ENCODE measurements at places on chromosomes 2 and 18.
A peak's percentile ranks its signal among the peaks of the same experiment; 100 is the strongest.

DNA sequence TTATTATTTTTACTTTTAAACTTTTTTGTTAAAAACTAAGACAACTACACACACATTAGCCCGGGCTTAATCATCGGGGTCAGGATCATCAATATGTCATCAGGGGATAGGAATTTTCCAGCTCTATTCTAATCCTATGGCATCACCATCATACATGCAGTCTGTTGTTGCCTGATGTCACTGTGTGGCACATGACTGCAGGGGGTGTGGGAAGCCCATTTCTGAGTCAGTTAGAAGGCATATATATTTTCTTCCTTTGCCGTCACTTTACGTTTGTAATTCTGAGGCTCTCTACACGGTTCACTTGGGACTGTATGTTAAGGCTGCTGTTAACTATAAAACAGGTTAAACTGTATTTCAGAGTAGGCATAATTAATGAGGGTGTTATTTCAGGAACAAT is 144.4 kb upstream of the ITGA6 start:
- peak; percentile 64 for DNase-seq

DNA sequence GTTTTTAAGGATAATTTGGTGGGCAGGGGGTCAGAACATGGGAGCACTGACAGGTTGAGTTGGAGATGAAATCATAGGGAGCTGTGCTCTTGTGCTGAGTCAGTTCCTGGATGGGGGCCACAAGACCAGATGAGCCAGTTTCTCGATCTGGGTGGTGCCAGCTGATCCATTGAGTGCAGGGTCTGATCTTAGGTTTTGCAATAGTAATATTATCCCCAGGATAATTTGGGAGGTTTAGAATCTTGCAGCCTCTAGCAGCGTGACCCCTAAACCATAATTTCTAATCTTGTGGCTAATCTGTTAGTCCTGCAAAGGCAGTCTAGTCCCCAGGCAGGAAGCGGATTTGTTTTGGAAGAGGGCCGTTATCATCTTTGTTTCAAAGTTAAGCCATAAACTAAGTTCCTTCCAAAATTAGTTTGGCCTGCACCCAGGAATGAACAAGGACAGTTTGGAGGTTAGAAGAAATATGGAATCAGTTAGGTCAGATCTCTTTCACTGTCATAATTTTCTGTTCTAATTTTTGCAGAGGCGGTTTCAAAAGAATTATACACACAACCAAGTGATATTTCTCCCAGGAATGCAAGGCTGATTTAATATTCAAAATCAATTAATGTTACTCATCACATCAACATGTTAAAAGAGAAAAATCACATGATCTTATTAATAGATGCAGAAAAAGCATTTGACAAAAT is 23.0 kb downstream of the DBI start:
- no peak for DNase-seq

GRCh38 chr2:64153811-64154210 is 9.6 kb upstream of the PELI1 start:
- DNase-seq: no peak

- no peak for DNase-seq
These were observed 155.6 kb upstream of the PIEZO2 start for GRCh38 chr18:11304928-11305327.

DNA sequence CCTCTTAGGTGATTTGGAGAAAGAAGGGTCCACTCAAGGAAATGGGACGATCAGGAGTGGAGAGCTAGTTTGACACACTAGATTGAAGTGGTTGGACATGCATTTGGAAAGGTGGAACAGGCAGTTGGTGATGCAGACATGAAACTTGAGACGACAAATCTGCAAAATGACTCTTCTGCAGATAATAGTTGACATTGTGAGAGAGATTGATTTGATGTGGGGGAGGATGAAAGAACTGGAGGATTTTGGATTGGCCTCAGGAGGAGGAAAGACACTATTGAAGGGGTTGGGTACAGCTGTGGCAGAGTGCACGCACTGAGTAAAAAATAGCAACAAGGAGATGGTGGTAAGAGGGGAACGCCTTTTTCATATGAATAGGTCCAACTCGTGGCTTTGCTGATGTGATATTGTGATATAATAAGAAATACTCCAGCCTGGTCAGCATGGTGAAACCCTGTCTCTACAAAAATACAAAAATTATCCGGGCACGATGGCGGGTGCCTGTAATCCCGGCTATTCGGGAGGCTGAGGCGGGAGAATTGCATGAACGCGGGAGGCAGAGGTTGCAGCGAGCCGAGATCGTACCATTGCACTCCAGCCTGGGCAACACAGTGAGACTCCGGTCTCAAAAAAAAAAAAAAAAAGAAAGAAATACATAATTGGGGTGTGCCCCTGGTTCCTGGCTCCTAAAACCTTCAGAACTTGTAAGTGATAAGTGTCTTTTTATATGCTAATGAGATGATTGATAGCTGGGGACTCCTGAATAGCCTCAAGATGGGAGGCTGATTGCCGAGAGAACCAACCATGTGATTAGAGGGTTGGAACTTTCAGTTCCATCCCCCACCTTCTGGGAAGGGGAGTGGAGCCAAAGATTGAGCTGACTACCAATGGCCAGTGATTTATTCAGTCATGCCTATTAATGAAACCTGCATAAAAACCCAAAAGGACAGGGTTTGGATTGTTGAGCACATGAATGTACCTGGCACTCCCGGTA is 9.7 kb downstream of the TTLL4 start:
- no peak for DNase-seq

DNA sequence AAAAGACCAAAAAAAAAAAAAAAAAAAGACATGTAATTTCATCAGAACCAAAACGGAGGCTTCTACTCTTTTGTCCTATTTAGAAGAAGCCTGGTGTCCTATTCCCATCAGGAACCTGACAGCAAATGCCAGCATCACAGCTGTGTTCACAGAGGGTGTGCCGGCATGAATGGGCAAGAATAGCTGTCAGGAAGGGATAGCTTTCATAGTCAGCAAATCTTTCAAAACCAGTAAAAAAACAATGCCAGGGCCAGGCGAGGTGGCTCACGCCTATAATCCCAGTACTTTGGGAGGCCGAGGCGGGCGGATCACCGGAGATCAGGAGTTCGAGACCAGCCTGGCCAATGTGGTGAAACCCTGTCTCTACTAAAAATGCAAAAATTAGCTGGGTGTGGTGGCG is 231.8 kb upstream of the PXDN start:
- DNase-seq: no peak

- DNase-seq: no peak
These were observed 145.4 kb downstream of the MTX2 start for GRCh38 chr2:176414641-176415040.

GRCh38 chr2:136389809-136390208 is 271.9 kb upstream of the CXCR4 start:
- no peak for DNase-seq

- peak; percentile 84 for DNase-seq
These were observed 14.6 kb upstream of the ITGAV start for GRCh38 chr2:186575302-186575701.

DNA sequence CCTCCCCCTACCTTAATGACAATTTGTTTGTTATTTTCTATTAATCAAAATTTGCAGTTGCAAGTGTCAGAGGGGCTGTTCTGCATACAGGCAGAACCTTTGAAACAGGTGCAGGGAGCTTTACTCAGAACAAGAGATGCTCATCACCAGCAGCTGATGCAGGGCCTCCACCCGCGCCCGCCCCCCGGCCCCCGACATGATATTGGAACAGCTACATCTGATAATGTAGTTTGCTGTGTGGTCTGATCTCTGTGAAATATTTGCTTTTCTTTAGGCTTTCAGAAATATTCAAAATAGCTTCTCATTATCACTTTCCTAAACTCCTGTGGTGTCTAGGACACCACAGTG is 130.0 kb downstream of the PRKCE start:
- no peak for DNase-seq

- DNase-seq: no peak
These were observed 73.0 kb downstream of the FARSB start for GRCh38 chr2:222582928-222583327.

DNA sequence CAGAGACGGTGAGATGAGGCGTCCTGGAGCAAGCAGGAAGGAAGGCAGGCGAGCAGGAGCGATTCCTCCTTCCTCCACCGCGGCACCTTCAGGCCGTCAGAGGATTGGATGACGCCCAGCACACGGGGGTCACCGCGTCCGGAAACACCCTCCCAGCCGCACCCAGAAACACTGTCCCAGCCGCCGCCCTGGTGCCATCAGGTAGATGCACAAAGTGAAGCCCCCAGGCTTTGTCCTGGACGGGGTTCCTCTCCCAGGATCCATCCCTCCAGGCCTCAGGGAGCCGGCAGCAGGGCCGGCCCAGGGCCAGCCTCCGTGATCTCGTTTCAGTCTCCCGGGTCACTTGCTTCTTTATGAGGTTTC is 31.5 kb downstream of the RTP5 start:
- DNase-seq: no peak

DNA sequence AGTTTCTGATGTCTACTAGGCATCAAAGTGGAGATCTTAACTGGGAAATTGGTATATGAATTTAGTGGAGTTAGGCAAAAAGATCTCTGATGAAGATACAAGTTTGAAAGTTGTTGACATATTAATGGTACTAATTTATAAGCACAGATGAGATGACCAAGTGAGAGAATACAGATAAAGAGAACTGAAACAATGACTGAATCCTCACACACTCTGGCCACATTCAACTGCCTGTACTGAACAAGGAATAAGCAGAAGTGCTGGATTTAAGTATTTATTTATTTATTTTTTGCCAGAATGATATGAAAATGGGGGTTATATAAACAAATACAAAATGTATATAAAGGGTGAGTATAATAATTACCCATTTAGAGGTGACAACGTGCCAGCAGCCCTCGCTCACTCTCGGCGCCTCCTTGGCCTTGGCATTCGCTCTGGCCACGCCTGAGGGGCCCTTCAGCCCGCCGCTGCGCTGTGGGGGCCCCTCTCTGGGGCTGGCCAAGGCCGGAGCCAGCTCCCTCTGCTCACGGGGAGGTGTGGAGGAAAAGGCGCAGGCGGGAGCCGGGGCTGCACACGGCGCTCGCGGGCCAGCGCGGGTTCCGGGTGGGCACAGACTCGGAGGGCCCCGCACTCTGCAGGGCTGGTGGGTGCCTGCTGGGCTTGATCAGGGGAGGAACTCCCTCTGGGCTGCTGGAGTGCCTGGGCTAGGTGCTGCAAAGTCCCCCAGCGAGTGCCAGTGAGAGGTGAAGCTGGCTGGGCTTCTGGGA is 1363.9 kb upstream of the CRIM1 start:
- DNase-seq: no peak

- no peak for DNase-seq
These were observed 444.1 kb downstream of the XIRP2 start for GRCh38 chr2:167332358-167332757.

- DNase-seq: no peak
These were observed 429.4 kb downstream of the MBD2 start for GRCh38 chr18:53795061-53795460.

- DNase-seq: no peak
These were observed 1.1 kb downstream of the EEF1B2 start for GRCh38 chr2:206160807-206161179.

- no peak for DNase-seq
These were observed 16.5 kb downstream of the SEPTIN10 start for GRCh38 chr2:109597283-109597682.

GRCh38 chr18:74234326-74235171 is 57.2 kb downstream of the CYB5A start:
- peak; percentile 24 for DNase-seq

DNA sequence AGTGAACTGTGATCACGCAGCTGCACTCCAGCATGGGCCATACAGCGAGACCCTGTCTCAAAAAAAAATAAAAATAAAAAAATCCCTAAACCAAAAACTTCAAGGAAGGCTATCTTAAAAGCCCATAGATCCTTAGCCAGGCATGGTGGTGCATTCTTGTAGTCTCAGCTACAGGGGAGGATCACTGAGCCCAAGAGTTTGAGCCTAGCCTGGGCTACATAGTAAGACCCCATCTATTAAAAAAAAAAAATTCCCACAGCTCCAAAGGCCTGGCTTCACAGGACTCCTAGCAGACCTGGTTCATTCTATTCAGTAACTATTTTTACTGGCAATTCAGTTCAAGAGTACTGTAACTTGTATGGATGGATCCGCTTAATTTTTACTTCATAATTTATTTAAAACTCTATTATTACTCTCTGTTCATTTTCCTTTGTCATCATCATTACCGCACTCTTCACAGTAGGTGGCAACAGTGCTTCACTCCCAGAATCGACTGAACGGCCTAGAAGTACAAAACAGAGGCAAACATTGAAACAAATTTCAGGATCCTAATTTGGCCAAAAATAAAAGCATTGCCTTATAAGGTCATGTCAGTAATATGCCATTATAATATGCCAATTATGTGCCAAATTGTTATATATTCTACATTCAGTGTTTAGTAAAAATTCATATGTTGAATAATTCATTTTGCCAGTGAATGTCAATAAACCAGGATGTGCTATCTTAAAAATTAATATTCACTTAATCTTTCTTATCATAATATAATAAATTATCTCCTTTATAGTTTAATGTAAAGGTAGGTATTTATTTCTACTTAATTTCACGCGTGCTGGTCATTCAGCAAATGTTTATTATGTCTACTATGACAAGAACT is 14.3 kb upstream of the STAM2 start:
- peak; percentile 57 for DNase-seq

GRCh38 chr2:229539628-229540027 is 174.7 kb downstream of the DNER start:
- no peak for DNase-seq

- no peak for DNase-seq
These were observed 70.5 kb upstream of the PPP1CB start for GRCh38 chr2:28681158-28681571.

DNA sequence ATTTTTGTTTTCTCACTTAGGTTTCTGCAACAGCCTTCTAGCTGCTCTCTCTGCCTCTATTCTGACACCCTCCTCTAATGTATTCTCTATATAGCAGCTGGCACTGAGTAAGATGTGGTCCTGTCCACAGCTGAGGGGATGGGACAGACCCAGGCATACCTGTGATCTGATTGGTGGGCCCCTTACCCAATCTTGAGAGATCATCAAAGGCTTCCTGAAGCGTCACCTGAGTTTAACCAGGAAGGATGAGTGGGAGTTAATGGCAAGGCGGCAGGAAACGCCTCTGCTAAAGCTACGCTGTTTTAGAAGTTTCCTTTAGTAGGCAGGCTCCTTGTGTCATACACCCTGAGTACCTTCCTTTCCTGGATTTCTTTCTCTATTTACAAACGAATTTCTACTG is 5.7 kb upstream of the TET3 start:
- DNase-seq: no peak

- no peak for DNase-seq
These were observed 84.5 kb downstream of the AFF3 start for GRCh38 chr2:100057901-100058261.

DNA sequence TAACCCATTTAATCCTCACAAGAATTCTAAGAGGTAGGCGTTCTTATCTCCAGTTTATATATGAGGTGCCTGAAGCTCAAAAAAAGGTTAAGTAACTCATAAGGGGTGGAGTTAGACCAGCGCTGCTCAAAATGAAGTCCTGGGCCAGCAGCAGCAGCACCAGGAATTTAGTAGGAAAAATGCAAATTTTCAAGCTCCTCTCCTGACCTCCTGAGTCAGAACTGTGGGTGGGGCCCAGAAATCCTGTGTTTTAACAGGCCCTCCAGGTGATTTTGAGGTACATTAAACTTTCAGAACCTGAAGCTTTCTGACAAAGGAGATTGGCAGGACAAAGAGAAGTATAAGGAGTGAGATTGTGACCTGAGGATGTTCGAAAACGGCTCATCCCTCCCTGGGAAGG is 66.0 kb upstream of the CCDC85A start:
- DNase-seq: no peak

Measured in AG08396 (cell line).